ENCODE measurements at places on chromosomes 2 and 18.

- peak; percentile 60 for DNase-seq
These were observed 41.2 kb upstream of the DAPL1 start for GRCh38 chr2:158753641-158754611.

DNA sequence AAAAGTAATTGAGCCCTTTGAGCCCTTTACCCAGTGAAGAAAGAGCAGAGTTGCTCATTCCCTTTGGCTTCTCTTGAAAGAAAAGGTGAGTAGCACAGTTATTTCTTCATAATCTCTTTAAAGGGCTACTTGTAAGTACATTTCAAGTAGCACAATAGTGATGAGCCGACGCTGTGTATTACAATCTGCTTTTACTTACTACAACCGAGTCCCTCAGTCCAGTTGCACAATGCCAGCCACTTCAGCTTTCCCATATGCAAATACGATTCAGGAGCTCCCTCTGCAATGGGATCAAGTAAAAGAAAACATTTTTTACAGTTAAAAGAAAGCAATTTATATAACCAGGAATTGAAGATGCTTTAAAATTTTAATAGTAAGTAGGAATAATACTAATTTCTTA is 868.5 kb downstream of the RNF144A start:
- no peak for DNase-seq

- peak; percentile 78 for DNase-seq
These were observed 86.9 kb downstream of the LTBP1 start for GRCh38 chr2:33033606-33034081.

DNA sequence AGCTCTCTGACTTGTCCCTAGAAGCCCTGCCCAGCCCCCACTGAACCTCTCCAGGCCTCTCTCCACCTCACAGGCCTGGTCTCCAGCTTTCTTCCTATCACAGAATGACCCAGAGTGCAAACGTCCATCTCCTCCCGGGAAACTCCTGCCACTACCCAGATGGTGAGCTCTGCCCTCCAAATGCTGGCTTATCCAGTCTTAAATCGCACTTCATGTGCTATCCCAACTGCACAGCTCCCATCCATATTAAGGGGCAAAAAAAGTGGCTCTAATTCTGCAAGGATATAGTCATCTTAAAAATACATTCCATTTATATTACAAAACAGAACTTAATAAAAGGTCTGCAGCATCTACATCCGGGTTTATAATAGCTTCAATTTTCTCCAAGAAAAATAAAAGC is 70.8 kb upstream of the CDC42EP3 start:
- peak; percentile 69 for DNase-seq

DNA sequence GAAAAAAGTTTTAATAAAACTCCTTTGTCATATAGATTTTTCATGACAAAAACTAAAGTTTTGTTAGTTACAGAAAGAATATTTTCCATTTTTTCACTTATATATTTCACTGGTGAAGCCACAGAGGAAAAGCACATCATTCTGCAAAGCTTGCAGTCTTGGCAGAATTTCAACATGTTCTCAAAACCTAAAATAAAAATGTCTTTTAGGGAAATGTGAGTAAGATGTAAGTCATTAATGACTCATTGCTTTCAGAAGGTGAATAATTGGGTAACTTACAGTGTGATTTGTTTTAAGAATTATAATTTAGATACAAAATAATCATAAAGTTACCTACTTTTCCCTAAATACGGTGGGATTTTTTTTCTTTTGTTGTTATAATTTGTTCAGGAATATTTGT is 43.4 kb upstream of the TNFRSF11A start:
- peak; percentile 93 for DNase-seq

DNA sequence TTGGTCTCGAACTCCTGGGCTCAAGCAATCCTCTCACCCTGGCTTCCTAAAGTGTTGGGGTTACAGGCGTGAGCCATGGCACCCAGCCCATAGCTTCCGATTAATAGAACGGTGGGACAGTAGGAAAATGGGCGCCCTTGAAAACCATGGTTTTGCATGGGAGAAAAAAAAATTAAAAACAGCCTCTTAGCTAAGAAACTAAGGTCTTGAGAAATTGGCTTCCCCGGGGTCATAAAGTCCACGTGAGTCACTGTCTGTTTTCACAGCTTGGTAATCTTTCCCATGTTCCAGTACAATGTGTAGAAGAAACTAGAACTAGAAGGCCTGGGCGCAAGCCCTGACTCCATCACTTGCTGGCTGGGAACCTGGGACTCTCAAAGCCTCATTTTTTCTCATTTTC is 20.7 kb downstream of the B3GNT2 start:
- peak; percentile 89 for DNase-seq

DNA sequence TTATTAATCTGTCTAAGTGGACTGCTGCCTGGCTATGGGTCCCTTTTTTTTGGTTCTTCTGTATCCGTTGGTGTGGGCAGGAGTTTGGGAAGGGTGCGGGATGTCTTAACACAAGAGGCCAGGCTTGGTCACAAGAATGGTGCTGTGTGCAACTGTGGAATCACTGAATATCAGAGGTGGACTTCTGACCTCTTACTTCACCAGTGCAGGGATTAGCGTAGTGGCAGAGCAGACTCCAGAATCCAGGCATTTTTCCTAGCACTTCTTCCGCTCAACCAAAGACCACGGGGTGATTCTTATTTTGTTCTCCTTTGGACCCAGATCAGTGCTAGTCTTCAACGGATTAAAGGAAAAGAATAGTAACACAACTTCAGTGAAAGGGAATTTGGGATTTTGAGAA is 254.3 kb upstream of the TNP1 start:
- DNase-seq, result no peak

DNA sequence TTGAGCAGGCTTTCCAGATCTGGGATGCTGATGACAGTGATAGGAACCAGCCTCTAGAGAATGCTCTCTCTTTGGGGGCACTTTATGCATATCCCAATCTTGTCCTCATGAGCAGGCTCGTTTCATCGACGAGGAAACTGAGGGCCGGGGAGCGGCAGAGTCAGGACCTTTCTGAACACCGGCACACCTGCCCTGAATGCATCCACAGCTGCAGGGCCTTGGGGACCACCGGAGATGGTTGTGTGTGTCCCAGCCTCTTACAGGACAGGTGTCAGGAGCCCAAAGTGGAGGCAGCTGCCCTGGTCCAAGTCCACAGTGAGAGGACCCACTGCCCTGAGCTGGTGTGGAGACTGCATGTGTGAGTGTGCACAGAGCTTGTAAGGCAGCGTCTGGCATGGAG is 47.6 kb upstream of the FAHD2A start:
- DNase-seq, result no peak

DNA sequence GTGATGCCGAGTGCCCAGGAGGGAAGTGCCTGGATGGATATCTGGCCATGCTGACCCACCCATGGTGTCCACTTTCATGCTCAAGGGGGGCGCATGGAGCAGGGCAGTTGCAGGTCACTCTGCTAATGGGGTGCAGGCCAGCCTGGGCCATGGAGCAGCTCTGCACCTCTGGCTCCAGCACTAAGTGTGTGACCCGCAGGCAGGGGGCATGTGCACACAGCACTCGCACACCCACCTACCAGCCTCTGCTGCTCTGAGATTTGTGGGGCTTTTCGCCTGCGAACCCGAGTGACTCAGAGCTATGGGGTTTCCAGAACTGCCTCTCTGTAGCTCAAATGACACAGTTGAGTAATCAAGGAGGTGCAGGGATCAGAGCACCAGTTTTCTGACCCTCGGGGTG is 66.2 kb downstream of the CYP26B1 start:
- DNase-seq, result no peak

GRCh38 chr18:5851998-5852397 is 43.3 kb downstream of the TMEM200C start:
- no peak for DNase-seq

- DNase-seq, result no peak
These were observed 34.2 kb downstream of the MRPS9 start for GRCh38 chr2:105072039-105072438.

DNA sequence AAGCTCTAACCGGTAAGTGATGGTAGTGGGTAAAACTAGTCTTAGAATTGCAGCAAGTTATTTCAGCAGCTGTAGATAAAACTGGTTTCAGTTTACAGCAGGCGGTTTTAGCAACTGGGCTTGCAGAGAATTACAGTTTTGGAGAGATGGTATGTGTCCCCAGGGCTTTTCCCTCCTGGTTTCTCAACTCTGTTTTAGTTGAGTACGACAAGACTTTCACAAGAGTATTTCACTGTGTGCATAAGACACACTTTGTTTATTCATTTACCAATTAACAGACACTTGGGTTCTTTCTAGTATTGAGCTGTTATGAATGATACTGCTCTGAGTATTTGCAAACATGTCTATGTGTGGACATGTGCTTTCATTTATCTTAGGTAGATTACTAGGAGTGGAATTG is 65.6 kb upstream of the RFX8 start:
- DNase-seq, result no peak

- DNase-seq, result no peak
These were observed 82.7 kb upstream of the POMC start for GRCh38 chr2:25251071-25251421.

DNA sequence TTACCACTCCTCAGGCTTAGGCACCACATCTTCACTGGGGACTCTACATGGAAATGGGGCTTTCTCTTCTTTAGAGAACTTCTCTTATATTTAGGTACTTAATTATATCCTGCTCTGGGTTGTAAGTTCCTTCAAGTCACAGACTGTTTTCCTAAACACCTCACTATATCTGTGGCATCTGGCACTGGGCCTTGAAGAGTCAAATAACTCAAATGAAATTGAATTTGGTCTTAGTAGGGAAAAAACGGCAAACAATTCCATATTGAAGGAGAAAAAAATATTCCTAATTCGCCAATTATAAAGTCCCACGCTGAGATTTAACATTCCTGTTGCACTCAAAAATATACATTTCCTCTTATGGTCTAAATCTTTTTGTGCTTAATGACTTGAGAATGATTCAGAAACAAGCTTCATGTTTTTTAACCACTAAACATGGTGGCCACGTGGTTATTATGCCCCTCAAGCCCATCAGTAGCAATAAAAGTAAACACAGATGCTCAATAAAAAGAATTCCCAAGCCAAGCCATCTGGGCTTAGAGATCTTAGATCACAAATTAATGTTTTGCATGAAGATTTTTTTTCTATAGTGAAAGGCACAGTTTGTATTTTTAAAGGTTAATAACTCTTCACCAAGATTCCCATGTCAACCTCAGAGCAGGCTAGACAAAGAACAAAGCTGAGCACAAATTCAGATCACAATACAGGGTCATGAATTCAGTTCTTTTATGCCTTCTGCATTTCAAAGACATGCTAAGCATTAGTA is 105.5 kb upstream of the SYT4 start:
- no peak for DNase-seq

DNA sequence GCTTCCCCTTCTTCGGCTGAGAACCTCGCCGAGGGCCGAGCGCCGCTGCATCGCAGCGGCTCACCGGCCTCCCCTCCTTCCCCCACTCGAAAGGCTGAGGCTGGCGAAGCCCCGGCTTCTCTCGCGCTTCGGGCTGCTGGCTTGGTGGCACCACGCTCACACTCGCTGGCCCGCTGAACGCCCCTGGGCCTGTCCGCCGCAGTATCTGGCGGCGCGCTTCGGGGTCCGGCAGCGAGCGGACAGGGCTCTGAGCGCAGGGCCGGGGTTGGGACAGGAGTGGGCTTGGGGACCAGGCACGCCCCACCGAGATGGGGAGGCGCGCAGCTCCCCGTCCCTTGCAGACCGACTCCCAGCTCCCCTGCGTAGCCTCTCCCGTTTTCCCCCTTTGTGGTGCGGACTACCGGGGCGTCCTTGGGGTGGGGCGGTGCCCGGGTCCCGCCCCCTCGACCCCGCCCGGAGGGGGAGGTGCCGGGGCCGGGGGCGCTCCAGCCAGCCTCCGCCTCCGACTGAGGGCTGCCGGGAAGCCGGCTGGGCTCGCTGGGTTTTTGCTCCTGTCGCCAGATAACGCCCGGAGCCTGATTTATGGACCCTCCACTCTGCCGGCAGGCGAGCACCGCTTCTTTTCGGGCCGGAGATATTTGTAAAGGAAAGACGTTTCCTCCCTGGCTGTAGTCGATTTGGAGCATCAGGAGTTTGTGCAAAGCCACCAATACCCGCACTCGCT is 3.8 kb downstream of the GBX2 start:
- no peak for DNase-seq

- DNase-seq, result peak; percentile 40
These were observed 822 bp downstream of the UBE2E3 start for GRCh38 chr2:180980943-180981911.

DNA sequence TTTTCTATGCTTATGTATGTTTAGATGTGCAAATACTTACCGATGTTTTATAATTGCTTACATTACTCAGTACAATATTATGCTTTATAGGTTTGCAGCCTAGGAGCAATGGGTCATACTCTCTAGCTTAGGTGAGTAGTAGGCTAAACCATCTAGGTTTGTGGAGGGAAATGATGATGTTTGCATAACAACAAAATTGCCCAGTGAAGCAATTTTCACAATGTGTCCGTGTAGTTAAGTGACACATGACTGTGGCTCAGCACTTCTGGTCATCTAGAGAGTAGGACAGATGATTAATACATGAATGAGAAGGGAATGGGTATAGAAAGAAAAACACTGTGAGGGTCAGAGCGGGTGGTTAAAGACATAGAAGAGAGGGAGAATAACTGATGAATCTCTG is 2116.2 kb upstream of the PIK3C3 start:
- no peak for DNase-seq

DNA sequence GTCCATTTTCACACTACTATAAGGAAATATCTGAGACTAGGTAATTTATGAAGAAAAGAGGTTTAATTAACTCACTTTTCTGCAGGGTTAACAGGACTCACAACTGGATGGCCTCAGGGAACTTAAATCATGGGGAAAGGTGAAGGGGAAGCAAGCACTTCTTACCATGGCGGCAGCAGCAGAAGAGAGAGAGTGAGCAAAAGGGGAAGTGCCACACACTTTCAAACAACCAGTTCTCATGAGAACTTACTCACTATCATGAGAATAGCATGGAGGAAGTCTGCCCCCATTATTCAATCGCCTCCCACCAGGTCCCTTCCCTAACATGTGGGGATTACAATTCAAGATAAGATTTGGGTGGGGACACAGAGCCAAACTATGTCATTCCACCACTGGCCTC is 55.1 kb upstream of the NETO1 start:
- no peak for DNase-seq
